Pulmonary artery endothelial cell (primary cell): ENCODE measurements at places on chromosomes 3 and 15. TPM values are rescaled to one million over a fixed set of nuclear protein-coding genes. Genes with fewer than 3 reads are reported as not detected.

The TMEM207 gene
- not detected in 2 replicates for total RNA-seq

DNA sequence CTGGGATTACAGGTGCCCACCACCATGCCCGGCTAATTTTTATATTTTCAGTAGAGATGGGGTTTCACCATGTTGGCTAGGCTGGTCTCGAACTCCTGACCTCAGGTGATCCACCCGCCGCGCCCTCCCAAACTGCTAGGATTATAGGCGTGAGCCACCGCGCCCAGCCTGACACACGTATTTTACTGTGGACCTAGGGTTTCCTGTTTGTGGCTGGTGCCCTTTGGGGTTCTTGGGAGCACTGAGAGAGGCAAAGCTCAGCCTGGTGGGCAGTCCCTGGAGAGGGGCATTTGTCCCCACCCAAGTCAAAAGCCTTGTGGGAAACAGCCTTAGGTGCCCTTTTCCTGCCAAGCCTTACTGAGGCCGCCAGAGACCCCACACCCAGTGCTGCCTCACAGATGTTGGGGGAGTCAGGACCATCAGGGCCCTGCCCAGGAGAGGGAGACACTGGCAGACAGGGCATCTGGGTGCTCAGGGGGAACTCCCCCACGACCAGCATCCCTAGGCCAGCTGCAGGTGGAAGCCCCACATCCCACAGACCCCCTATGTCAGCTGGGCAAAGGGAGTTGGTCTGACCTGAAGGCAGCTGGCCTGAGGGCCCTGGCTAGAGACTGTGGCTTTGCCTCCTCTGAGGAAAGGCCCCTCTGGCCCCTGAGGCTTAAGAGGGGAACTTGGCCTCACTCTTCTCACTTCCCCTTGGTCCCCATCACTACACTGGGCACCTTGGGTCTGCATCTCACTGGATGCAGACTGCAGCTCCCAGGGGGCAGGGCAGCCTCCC lies 35.1 kb downstream of the DNAH1 start:
- no peak for DNase-seq

GRCh38 chr3:157753787-157754136 lies 250.5 kb upstream of the VEPH1 start:
- no peak for DNase-seq

The XIRP1 gene
- total RNA-seq: not detected in 2 replicates

DNA sequence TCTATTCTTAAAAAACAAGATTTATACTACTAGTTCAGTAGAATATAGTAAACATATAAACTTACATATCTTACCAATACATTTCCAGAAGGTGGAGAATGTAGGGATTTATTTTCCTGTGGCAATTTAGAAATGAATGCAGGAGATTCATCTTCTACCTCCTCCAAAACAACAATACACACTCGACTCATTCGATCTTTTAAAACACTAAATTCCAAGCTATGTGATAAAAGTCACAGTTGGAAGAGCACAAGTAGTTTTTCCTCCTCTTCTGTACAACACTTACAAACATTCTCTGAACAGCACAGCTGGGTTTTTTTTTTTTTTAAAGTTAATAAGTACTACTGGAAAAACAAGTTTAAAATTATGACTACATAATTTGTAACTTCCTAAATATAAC lies 1.4 kb downstream of the ANKRD28 start:
- DNase-seq: no peak

The STAB1 gene
- total RNA-seq: 189 and 237 TPM in 2 replicates

- no peak for DNase-seq
These were observed 99.4 kb upstream of the BCL6 start for GRCh38 chr3:187844708-187845107.

GRCh38 chr3:155312781-155313180 lies 19.3 kb upstream of the STRIT1 start:
- no peak for DNase-seq

The SUCLG2 gene
- 42.2 and 49.9 TPM in 2 replicates for total RNA-seq

The SLCO2A1 gene
- total RNA-seq: 0.28 and 0.79 TPM in 2 replicates

The UPK1B gene
- total RNA-seq: not detected in 2 replicates

The APOD gene
- 1.3 and 25.1 TPM in 2 replicates for total RNA-seq

DNA sequence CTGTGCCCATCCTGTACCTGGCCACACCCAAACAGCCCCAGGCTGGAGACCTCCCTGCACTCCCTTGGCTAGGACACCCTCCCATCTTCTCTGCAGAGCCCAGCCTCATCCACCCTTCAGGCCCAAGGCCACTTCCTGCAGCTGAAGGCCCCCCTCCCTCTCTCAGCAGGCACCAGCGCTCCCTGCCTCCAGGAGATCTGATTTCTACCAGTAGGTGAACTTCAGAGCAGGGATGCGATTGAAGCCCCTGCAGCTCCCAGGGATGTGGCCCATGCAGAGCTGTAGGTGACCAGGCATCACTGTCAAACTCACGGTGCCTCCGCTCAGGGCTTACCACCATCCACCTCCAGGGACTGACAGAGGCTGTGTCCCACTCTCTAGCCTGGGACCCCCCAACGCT lies 96.3 kb downstream of the NUP210 start:
- no peak for DNase-seq

- no peak for DNase-seq
These were observed 51.9 kb downstream of the SLC41A3 start for GRCh38 chr3:126031981-126032471.

The CCR3 gene
- not detected in 2 replicates for total RNA-seq

- no peak for DNase-seq
These were observed 5.2 kb downstream of the HYAL2 start for GRCh38 chr3:50317300-50317699.

- DNase-seq: no peak
These were observed 5.0 kb upstream of the PTPN9 start for GRCh38 chr15:75584121-75584520.

DNA sequence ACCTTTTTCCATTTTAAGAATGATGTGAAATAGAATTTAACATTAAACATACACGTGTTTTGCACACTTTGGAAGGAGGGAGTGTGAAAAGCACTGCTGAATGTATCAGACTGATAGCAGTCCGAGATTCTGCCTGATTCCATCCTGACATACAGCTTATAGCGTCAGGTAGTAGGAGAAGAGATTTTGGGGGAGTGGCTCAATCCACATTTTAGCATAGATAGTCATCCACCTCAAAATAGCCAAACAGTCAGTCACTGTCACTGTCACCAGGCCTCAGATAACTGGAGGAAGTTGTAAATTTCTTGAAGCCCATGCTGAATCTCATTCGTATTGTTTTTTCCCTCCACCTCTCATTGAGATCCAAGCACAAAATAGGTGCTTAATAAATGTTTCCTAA lies 35.4 kb upstream of the ARHGEF26 start:
- no peak for DNase-seq

DNA sequence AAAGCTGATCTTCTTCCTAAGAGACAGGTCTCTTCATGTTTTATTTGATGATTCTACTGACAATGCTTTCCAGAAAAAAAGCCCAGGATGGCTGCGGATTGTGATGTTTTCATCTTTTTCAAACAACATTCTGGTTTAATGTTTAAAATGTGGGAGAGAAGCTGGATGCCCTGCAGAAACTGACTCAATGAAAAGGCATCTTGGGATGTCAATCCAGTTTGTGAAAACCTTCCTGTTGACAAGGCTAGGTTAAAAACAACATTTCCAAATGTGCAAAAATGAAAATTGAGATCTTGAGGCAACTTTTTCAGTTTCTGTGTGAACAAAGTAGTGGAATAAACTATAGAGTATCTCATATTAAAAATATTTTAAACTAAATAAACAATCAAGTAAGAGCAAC lies 156.0 kb upstream of the MRPL3 start:
- DNase-seq: no peak

The ACAP2 gene
- total RNA-seq: 47.7 and 52.8 TPM in 2 replicates

GRCh38 chr3:168884353-168884903 lies 779.1 kb downstream of the MECOM start:
- DNase-seq: peak; percentile 67

GRCh38 chr3:80993241-80993945 lies 768.1 kb downstream of the GBE1 start:
- no peak for DNase-seq

GRCh38 chr3:46114323-46114988 lies 87.2 kb upstream of the XCR1 start:
- DNase-seq: no peak

The ZKSCAN7 gene
- total RNA-seq: 0.92 and 1.2 TPM in 2 replicates

The HCN4 gene
- total RNA-seq: not detected in 2 replicates

- DNase-seq: no peak
These were observed 328.8 kb downstream of the CNTN6 start for GRCh38 chr3:1421577-1421976.

- DNase-seq: no peak
These were observed 149.3 kb downstream of the RPLP1 start for GRCh38 chr15:69601711-69602504.

GRCh38 chr3:101884776-101885175 lies 35.5 kb downstream of the NFKBIZ start:
- no peak for DNase-seq

The TIGIT gene
- total RNA-seq: not detected in 2 replicates

DNA sequence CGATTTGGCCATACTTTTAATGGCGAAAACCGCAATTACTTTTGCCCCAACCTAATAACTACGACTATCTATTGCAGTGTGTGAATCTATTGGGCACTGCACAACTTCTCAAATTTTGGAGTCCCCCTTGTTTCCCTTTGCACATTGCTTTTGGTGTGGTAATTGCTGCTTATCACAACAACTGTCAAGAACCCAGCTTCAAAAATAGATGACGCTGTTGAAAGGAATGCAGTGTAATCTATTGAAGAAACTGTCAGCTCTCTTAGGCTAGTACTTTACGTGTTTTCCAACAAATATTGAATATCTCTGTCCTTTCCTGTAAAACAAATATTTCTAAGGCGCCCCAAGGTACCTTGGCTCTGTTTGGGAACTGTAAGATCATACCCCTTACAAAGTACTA lies 222.8 kb upstream of the UBE2E2 start:
- DNase-seq: no peak

The GOLGA8T gene
- 0.07 and 0.20 TPM in 2 replicates for total RNA-seq

- no peak for DNase-seq
These were observed 84.3 kb upstream of the SPATA16 start for GRCh38 chr3:173225351-173225750.
